ENCODE measurements at places on chromosomes 4 and X. TPM values are rescaled to one million over a fixed set of nuclear protein-coding genes. Genes with fewer than 3 reads are reported as not detected.
A peak's percentile ranks its signal among the peaks of the same experiment; 100 is the strongest.

SOD3 gene
- 11.8 TPM for total RNA-seq

GRCh38 chr4:133151691-133152329, 2.7 kb downstream of the PCDH10 start:
- DNase-seq: peak; percentile 75

GAGE2A gene
- total RNA-seq: not detected

CNKSR2 gene
- total RNA-seq: 40.9 TPM

- no peak for DNase-seq
These were observed 13.4 kb downstream of the EDA2R start for GRCh38 chrX:66625525-66625924.

DNA sequence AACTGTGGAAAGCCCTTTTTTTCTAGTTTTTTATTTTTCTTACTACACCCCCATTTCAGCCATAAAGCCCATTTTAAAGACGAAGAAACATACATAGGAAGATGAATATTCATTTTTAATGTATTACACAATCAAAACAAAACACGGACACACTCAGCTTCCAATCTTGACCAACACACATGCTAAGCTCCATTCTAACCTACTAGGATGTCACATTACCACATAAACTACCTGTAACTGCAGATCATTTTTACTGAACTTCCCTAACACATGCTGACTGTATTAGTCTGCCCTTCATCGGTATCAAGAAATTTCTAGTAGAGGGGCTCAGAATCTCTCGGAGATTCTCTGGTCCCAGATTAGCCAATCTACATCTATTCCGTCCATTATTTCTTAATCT, 1.8 kb downstream of the CCNI start:
- no peak for DNase-seq

DNA sequence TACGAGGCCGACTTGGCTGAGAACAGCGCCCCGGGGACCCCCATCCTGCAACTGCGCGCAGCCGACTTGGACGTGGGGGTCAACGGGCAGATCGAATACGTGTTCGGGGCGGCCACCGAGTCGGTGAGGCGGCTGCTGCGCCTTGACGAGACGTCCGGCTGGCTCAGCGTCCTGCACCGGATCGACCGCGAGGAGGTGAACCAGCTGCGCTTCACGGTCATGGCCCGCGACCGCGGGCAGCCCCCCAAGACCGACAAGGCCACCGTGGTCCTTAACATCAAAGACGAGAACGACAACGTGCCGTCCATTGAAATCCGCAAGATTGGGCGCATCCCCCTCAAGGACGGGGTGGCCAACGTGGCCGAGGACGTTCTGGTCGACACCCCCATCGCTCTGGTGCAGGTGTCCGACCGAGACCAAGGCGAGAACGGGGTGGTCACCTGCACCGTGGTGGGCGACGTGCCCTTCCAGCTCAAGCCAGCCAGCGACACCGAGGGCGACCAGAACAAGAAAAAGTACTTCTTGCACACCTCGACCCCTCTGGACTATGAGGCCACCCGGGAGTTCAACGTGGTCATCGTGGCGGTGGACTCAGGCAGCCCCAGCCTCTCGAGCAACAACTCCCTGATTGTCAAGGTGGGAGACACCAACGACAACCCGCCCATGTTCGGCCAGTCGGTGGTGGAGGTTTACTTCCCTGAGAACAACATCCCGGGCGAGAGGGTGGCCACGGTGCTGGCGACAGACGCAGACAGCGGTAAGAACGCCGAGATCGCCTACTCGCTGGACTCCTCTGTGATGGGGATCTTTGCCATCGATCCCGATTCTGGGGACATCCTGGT, 2.4 kb downstream of the PCDH7 start:
- DNase-seq: peak; percentile 24

- no peak for DNase-seq
These were observed 87.4 kb downstream of the SMIM20 start for GRCh38 chr4:26001413-26001812.

SEL1L3 gene
- 65.8 TPM for total RNA-seq

- no peak for DNase-seq
These were observed 31.7 kb upstream of the MXRA5 start for GRCh38 chrX:3378156-3378555.

DNA sequence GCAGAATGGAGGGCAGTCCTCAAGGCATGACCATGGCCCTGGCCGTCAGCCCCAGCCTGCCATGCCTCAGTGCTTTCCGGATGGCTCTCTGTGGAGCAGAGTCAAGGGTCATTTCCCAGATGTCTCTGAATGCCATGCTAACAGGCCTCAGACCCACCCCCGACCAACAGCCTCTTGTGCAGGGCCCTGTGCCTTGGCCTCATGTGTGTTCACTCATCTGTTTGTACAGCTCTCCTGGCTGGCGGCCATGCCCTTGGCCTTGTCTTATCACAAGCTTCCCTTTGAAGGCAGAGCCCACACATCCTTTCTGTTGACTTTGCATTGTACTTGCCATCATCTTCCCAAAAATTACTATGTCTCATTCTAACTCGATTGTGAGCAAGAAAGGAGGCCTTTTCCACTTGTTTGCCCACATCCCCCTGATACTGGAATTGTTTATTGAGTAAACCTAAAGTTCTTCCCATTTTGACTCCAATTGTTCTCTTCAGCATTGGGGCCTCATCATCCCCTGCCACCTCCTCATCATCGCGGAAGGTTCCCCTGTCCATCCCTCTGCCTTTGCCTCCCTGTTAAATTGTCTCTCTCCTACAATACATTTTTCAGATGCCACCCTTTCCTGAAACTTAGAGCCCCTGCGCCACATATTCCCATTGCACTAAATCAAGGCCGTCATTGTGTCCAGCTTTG, 6.3 kb downstream of the CA5B start:
- DNase-seq: no peak

DNA sequence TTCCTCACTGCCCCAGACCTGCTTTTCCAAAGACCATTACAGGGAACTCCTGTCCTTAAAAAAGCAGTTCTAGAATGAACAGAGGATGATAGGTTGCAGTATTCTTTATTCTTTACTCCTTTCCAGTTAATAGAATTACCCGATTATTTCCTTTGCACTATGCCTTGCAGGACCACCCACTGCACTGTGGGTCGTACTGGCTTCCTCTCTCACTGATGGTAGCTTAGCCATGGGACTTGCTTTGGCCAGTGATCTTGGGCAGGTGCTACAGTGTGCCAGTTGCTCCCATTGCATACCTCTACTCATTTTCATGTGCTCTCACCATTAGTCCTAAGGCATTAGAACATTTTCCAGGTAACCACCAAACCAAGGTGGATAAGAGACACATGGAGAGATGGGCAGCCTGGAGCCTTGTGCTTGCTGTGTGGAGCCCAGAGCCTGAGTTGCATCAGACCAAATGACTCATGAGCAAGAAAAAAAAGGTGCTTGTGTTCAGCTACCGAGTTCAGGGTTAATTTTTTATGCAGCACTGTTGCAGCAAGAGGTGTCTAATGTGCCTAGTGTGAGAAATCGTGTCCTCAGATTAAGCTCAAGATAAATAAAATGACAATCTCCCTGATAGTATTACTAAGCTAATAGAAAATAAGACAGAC, 7.6 kb upstream of the UNC5C start:
- DNase-seq: no peak

- no peak for DNase-seq
These were observed 563.1 kb upstream of the FRG1 start for GRCh38 chr4:189377569-189377968.

DNA sequence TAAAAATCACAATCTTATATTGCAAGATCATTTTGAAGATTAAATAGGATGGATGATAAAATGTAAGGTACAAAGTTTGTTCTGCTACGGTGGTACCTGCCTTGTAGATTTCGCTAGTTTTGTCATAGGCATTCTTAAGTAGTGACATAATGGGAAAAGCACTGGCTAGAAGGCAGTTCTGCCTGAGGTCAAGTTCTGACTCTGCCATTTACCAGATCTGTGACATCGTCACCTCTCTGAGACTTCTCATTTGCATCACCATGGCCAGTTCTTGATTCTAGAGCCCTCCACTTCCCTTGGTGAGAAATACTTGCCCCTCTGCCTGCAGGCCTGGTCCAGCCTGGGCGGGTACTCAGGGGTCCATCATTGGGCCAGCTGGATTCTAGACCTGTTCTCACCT, 85.2 kb downstream of the HS3ST1 start:
- DNase-seq: peak; percentile 13

GRCh38 chr4:14293582-14293981, 666.1 kb upstream of the BOD1L1 start:
- DNase-seq: peak; percentile 5

DNA sequence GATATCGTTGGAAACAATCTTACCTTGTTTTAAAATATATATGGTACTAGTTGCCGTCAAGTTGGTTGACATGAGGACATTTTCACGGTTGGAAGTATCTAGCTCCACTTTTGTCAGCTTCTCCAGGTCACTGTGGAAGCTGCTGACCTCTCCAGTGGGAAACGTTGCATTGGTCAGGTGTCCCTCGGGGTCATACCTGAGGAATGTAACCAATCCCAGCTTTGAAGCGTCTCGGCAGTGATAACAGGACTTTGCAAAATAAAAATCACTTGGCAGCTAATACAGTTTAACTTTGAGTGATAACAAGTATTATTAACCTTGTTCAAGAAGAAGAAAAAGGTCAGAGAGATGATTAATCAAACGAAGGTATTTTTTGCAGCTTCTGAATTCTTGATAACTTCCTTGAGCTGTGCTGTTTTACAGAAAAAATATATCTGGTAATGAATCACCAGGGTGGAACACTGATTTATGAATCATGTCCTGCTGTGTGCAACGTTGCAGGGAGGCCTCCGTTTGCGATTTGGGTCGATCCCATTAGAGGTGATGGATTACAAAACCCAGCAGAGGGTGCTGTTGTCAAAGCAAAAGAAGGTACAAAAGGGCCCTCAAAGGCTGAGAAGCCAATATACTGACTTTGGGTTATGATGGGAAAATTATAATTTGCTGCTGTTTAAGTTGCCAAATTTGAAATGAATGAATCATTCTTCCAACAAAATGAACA, 60.1 kb downstream of the SH2D1A start:
- peak; percentile 65 for DNase-seq

GRCh38 chr4:94411296-94411695, 40.4 kb upstream of the PDLIM5 start:
- no peak for DNase-seq

HEPH gene
- total RNA-seq: 64.7 TPM

- DNase-seq: peak; percentile 18
These were observed 444.3 kb upstream of the GRIA3 start for GRCh38 chrX:122739770-122740169.

DNA sequence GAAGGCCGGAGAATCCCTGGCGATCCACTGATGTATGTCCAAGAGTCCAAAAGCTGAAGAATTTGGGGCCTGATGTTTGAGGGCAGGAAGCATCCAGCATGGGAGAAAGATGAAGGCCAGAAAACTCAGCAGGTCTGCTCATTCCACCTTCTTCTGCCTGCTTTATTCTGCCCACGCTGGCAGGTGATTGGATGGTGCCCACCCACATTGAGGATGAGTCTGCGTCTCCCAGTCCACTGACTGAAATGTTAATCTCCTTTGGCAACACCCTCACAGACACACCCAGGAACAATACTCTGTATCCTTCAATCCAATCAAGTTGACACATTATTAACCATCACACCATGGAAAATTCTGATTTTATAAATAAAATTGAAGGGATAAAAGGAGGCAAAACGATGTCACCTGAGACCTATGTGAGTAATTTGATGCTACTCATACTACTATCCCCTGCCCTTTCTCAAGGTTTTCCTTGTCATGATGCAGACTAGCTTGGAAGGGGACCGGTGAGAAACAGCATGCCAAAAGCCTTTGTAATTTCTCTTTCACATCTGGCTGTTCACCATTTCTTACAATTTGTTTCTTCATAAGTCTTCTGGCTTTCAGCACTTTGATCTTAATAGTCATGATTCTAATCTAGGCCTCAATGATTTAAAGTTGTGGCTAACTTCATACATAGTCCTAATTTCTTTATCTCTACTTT, 9.7 kb upstream of the PYURF start:
- peak; percentile 54 for DNase-seq

GRCh38 chrX:30521440-30522182, 56.0 kb downstream of the TASL start:
- DNase-seq: no peak

NLGN4X gene
- total RNA-seq: 86.8 TPM

PRR32 gene
- not detected for total RNA-seq

GRCh38 chr4:39609454-39609931, 29.2 kb downstream of the SMIM14 start:
- no peak for DNase-seq

DNA sequence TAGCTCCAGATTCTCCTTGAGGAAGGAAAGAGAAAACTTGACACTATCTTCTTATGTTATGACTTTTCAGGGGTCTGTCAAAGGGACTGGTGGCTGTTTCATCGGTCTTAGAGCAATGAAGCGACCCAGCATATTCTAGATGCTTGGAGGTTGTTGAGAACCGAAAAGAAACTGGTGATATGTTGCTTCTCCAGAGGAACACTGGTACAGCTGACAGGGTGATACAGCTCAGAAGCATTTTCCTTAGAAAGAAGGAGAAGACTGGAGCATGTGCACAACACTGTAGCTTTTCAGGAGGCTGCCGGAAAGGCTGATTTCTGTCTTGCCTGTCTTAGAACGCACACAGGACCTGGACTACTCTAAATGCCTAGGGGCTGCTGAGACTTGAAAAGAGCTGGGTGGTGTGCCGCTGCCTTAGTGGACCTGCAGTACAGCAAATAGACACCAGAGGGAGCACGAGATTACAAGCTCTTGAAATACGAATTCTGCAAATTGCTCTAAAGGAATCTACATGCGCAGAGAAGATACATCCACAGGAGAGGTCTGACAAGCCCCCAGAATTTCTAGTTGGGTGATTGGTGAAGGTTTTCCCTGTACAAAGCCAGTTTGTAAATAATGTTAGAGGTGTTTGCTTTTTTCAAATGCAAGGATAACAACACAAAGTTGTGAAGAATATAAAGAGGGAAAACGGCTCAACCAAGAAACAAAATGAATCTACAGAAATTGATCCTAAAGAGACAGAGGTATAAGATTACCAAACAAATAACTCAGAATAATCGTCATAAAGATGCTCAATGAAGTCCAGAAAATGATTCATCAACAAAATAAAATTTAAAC, 223.1 kb upstream of the DMD start:
- DNase-seq: peak; percentile 64

GRCh38 chr4:184417802-184418511, 56.4 kb downstream of the IRF2 start:
- DNase-seq: no peak

GRCh38 chr4:140168474-140168873, 14.5 kb upstream of the MAML3 start:
- DNase-seq: peak; percentile 31

GRCh38 chr4:139115226-139115625, 61.8 kb downstream of the ELF2 start:
- no peak for DNase-seq

DNA sequence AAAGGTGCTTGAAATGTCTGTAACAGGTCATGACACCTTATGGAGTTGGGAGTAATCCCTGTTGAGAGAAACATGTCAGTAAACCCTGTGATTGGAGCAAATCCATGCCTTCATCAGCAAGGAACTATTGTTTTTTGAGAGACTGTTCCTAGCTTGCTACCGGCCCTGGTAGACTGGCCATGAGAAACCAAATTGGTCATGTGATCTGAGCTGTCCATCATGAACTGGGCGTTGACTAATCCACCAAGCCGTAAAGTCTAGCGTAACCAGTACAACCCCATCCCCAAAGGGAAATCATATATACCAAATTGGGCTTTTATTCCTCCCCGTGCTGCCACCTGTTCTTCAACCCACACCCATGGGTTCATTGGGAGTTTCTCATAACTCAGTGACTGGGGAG, 143.7 kb downstream of the PHF8 start:
- no peak for DNase-seq

Data from GM23338 (cell line).